ENCODE measurements at places on chromosomes 2 and 18.

GRCh38 chr2:3148716-3149115 is 228.9 kb downstream of the EIPR1 start:
- no peak for DNase-seq

DNA sequence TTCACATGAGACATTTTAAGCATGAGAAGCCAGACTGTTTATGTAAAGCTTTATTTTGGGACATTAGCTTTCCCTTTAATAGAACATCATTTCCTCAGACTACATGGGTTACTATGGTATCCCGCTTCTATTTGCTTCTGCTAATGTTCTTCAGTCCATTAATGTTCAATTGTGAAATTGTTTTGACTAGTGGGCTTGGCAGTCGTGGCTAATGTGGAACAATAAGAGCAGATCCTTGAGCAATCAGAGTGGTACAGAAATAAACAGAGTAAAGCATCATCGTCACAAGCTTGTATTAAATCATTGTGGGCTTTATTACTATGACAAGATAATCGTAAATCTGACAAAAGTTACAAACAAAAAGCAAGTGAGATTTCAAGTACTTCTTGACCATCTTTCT is 60.2 kb downstream of the PDE1A start:
- DNase-seq: no peak

GRCh38 chr2:20050646-20051531 is 539 bp downstream of the LAPTM4A start:
- peak; percentile 38 for DNase-seq

GRCh38 chr2:142139384-142139783 is 8.6 kb upstream of the LRP1B start:
- DNase-seq: no peak

GRCh38 chr2:67564076-67564475 is 166.9 kb downstream of the ETAA1 start:
- no peak for DNase-seq

- no peak for DNase-seq
Observed at GRCh38 chr2:14513903-14514302, 118.6 kb upstream of the LRATD1 start.

DNA sequence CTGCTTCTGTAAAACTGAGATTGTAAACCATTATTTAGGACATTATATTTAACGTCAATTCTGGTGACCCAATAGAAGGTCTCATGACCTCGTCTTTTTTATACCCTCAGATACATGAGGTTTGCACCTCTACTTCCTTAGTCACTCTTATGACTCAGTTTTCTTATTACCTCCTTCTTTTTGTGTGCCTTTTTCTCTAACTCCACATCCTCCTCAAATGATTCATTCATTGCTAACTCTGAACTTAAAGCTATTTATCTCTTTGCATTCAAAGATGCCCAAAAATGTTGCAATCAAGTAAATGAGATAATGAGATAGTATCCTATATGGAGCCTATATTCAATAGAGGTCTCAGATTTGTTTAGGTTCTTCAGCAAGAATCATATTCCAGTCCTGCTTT is 121.0 kb upstream of the KYNU start:
- DNase-seq: no peak

- DNase-seq: no peak
Observed at GRCh38 chr2:200077838-200078237, 122.5 kb downstream of the MAIP1 start.

DNA sequence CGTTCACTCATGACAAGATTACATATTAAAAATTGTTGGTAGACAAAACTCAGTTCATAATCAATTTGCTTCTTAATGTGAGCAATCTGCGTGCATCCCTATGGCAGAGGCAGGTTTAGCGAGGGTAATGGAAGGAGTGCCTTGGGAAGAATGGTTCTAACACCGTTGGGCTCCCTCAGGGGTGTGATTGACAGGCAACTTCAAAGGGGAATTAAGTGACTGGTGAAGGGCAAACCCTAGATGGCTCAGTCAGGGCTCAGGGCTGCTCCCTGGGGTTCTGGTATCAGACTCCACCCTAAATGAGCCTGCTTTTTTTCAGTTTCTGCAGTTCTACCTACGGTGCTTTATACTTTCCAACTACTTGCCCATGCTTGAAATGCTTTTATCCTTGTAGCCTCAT is 419.5 kb upstream of the CELF4 start:
- no peak for DNase-seq

- no peak for DNase-seq
Observed at GRCh38 chr2:198054299-198054698, 249.9 kb downstream of the PLCL1 start.

DNA sequence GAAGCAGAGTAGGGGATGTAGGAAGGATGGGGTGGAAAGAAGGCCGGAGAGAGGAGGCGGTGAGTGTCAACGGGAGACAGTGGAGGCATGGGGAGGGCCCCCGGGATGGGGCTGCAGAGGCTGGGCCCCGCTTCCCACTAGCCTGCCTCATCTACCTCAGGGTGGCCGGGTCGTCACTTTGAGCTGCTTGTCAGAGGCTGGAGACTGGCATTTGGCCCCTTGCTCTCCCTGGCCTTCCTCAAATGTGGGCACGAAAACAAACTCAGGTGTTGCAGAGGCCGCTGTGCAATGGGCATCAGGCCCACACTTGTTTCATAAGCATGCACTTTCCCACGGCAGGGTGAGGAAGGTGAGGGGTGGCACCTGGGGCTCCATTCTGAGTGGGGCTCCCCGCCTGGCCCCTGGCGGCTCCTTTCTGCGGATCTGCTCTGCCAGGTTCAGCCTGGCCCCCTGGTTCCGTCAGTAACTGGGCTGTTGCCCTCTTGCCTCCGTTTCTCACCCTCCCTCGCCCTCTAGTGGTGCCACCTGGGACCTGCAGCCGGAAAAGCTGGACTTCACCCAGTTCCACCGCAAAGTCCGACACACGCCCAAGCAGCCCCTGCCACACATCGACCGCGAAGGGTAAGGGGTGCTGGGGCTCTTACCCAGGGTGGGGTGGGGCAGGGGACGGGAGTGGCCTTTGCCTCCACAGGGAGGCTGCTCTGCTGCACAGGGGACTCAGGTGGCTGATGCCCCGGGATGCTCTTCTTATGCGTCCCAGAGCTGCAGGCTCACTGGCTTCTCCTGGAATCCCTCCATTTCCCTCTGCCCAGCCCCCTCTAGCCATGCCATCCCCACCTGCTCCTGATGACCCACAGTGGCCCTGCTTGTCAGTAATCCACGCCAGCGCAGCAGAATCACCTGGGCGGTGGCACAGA is 125.4 kb downstream of the CTIF start:
- peak; percentile 85 for DNase-seq

GRCh38 chr2:86344404-86344803 is 7.0 kb upstream of the REEP1 start:
- DNase-seq: no peak

- DNase-seq: no peak
Observed at GRCh38 chr2:163675388-163675787, 60.4 kb downstream of the FIGN start.

DNA sequence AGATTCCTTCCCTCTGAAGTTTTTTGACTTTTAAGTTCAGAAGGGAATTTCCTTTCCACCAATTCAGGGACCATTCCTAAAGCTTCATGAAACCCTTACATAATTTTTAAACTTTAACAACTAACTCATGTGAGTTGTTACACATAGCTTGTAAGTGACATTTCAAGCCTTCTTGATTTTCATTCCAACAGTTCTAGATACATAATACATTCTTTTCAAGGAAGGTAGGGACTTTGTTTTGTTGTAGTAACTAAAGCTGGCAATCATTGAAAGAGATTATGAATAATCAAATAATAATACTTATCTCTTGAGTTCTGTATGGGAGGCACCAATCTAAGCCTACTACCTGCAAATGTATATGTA is 45.4 kb downstream of the SETBP1 start:
- DNase-seq: no peak

GRCh38 chr2:223801736-223802135 is 35.6 kb downstream of the AP1S3 start:
- DNase-seq: no peak

GRCh38 chr2:84515788-84516187 is 510 bp upstream of the DNAH6 start:
- no peak for DNase-seq

- no peak for DNase-seq
Observed at GRCh38 chr2:219422952-219423534, 4.9 kb downstream of the DES start.

DNA sequence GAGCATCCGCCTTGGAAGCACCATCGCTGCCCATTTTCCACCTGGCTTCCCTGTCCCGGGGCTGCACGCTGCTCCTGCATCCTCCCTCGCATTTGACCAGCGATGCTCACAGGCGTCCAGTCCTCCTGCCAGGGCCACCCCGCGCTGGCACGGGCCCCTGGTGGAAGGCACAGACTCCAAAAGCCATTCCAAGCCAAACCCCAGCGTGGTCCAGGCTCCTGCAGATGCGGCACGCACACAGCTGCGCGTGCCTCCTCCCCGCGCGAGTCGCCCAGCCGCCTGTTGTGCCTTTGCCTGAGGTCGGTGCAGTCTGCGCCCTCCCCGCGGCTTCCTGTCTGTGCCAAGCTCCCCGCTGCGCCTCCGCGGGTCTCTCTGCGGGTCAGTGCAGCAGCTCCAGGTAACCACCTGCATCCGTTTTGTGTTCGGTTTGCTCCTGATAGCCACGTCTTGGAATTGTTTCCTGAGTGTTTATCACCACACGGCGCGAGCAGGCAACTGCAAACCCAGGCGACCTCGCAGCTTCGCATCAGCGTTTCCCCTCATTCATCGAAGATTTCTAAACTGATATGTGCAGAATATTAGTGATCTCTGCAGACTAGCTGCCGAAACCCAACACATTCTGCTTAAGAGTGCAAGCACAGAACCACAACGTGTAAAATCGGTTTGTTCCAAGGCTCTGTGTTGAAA is 65.2 kb upstream of the SALL3 start:
- no peak for DNase-seq

DNA sequence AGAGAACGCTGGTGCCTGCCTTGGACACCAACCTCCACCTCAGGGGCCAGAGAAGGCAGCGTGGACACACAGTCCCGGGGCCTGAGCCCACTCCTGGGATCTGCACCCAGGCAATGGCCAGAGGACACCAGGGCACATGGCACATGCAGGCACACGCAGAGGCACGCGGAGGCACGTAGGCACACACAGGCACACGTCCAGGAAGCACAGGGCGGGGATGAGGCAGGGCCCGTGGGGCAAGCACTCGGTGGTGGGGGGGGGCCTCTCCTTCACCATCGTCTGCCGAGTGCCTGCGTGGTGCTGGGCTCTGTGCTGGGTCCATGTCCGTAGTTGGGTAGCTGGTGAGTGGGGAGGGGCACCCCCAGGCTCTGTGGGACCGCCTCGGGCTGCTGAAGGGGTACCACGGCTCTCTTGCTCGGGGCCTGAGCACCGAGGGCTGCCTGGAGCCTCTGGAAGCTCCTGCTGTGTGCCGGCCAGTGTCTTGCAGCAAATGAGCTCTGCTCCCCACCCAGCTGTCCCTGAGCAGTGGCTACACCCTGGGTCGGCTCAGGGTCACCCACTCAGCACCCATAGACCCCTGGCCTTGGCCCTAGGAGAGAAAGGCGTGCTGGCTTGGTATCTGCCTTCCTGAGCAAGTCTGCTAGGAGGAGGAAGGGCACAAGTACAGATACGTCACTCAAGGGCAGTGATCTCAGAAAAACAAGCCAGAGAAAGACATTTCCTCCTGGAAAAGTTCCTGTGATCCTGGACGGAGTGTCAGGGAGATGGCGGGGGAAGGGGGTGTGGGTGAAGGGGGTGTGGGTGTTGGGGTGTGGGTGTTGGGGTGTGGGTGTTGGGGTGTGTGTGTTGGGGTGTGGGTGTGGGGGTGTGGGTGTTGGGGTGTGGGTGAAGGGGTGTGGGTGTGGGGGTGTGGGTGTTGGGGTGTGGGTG is 26.4 kb downstream of the RTP5 start:
- DNase-seq: peak; percentile 25

DNA sequence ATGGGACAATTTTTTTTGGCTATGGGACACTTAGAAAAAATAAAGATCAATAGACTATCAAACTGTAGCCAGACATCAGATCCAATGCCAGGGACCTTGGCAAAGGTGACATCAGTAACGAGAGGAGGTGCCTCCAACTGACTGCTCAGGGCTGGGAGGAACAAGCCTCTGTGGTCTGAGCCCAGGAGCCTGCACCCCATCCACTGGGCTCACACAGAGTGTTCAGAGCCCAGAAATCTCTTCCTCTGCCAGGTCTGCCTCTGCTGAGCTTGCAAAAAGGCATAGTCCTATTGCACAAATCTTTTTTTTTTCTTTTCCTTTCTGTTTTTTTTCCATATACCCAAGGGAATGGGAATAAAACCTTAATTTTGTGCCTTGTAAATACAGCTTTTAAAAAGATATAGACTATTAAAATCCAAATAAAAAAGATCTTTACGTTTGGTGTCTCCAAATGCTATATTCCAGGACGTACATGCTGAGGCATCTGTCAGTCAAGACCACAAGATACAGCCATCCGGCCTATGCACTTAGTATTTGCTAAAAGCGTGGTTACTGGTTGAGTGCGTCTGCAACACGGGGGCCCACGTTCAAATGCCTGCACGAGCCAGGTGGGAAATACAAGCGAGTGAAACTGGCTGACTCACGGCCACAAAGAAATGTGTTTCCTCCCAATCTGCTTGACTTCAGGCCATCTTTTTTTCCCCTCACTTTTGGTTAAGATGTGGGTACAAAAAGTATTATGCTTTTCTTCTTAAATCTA is 7.8 kb upstream of the ARHGAP25 start:
- DNase-seq: no peak

GRCh38 chr2:28661589-28662001 is 90.0 kb upstream of the PPP1CB start:
- no peak for DNase-seq
